Activated CD4-positive, alpha-beta T cell treated with anti-CD3 and anti-CD28 coated beads, Interleukin-2, amount 50 U/mL, for 48 hours (primary cell): ENCODE measurements at places on chromosomes 2 and 18.
A peak's percentile ranks its signal among the peaks of the same experiment; 100 is the strongest.

DNA sequence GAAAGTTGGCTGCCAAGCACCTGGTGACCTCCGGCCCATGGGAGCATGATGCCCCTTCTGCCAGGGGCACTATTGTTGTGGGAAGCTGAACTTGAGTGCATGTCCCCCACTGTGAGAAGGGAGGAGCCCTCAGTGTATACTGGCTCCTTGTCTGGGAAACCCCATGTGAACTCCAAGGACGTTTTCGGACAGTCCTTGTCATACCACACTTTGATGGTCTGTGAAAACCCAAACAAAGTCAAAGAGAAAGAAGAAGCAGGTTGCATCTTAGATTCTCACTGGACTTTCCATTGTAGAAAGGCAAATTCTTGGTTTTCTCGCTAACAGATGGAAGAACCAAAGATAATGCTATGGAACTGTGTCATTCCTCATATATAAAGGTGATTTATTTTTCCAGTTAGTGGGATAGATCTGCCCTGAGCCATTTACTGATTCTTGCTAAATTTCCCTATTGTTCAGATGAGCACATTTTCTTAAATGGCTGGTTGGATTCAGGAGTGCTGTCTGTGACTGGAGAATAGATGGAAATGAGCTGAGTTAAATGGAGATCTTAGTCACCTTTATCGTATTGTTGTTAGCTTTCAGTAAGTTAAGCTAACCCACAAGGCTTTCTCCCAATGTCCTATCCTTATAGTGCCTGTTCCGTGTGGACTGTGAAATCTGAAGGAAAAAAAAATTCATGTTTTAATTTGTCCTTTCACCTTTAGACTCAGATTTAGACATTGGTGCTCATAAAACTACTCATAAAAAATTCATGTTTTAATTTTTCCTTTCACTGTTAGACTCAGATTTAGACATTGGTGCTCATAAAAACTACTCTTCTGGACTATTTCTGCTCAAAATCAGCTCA lies 166.6 kb downstream of the ACTR3 start:
- DNase-seq, result no peak

GRCh38 chr18:27785815-27786471 lies 391.0 kb downstream of the CDH2 start:
- no peak for DNase-seq

- DNase-seq, result no peak
Measured at GRCh38 chr18:79645291-79645983, 34.2 kb upstream of the CTDP1 start.

- no peak for DNase-seq
Measured at GRCh38 chr2:227813229-227813561, 447 bp upstream of the CCL20 start.

GRCh38 chr18:57436191-57436964 lies 1.2 kb downstream of the ONECUT2 start:
- no peak for DNase-seq

DNA sequence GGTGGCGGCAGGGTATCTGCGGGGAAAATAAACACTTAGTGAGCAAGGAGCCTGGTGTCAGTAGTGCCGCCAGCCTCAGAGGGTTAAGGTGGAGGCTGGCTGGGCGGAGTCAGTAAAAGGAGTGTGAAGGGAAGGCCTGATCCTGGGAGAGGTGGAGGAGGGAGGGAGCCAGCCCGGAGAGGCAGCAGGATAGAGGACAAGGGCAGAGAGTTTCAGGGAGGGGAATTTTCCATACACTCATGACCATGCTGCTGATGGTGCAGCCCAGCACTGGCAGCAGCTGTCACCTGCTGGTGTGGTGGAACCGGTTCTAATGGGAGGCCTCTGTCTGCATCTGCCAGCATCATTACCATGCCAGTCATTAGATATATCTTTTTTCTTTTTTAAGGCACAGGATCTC lies 2.0 kb upstream of the TEX44 start:
- no peak for DNase-seq

DNA sequence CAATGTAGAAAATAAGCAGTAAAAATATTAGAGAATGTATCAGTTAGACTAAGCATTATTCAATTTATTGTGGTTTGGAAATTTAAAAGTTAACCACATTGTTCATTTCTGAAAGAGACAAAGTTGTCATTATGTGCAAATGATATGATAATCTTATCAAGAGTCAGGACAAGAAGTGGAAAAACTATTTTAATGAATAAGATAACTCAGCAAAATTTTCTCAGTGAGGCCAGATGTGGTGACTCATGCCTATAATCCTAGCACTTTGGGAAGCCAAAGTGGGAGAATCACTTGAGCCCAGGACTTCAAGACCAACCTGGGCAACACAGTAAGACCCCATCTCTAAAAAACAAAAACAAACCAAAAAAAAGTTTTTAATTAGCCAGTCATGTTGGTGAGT lies 39.5 kb upstream of the CERS6 start:
- DNase-seq, result no peak

- no peak for DNase-seq
Measured at GRCh38 chr18:24443870-24444269, 16.6 kb upstream of the HRH4 start.

DNA sequence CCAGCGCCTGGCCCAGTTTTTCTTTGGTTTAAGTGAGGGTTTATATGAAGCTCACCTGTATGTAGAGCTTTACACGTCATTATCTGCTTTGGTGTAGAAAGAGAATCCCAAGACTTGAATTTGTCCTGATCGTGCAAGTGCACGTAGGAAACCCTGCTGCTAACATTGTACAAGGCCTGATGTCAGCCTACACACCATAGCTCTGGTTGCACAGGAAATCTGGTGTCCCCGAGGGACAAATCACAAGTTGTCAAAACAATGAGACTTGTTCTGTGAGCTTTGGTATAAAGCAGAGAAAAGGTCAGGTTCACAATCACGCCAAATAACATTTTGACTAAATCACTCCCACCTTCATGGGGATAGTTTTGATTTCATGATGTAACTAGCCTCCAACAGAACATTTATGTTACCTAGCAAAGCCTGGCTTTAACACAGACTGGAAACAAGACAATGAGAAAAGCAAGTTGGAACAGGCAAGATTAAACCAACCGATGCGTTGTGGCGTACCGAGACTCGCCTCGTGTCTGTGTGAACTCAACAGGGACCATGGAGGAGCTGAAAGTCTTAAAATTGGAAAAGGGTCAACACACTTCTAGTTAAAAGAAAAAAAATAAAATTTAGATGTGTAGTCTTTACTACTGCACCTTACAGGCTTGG lies 41.4 kb downstream of the ZAP70 start:
- no peak for DNase-seq

DNA sequence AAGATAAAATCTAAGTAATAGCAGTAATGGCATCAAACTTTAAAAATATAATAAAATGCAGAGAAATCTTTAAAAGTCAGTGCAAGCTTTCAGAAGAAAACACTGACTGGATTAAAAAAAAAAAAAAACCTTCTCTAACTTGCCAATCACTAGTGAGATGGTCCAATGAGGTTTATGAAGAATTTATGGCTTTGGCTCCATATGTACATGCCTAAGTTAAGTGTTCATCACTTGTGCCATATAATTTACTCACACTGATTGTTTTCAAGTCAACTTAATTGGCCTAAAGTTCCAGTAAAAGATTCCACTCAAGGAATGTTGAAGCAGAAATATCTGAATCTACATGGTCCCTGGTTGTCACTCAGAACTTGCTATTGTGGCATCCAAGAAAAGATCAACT lies 40.7 kb upstream of the RAB27B start:
- no peak for DNase-seq

DNA sequence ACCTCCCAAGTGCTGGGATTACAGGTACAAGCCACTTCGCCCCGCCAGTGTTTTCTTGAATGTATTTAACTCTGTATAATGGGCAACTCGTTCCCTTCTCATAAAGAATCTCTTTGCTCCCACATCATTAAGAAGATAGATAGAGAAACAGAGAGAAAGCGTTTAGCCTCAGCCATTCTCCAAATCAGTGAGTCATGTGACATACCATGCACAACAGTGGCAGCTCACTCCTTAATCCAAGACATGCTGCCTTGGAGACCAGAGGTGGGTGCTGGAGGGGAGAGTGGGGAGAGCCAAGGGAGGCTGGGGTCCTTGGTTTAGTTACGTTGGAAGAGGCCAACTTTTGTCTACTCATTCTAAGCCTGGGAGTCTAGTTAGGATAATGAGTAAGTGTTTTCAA lies 54.7 kb downstream of the TGIF1 start:
- DNase-seq, result no peak

GRCh38 chr2:111704246-111704645 lies 179.7 kb downstream of the ANAPC1 start:
- no peak for DNase-seq

- DNase-seq, result no peak
Measured at GRCh38 chr2:173238385-173238784, 116.3 kb upstream of the CDCA7 start.

- DNase-seq, result no peak
Measured at GRCh38 chr2:167254721-167255120, 366.4 kb downstream of the XIRP2 start.

GRCh38 chr2:232929303-232930058 lies 59.4 kb downstream of the SNORC start:
- DNase-seq, result no peak

GRCh38 chr18:28007841-28008240 lies 169.1 kb downstream of the CDH2 start:
- no peak for DNase-seq

- no peak for DNase-seq
Measured at GRCh38 chr18:63264871-63265270, 54.7 kb downstream of the BCL2 start.

- DNase-seq, result peak; percentile 25
Measured at GRCh38 chr2:136212426-136213378, 94.8 kb upstream of the CXCR4 start.

DNA sequence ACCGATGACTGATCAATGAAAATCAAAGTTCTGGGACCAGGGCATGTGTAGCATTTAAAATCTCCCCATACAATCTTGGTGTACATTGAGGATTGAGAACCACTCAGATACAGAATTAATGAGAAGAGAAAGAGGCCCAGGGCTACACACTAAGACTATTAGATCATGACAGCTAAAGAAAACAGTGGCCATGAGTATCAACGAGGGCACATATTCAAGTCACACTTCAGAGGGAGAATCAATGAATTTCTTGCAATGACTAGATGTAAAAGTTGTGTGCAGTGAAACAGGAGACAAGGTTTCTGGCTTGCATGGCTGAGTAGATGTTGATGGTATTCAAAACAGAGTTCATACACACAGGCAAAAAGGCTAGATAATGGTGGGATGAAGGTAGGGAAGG lies 29.1 kb downstream of the METTL8 start:
- no peak for DNase-seq

- no peak for DNase-seq
Measured at GRCh38 chr2:15583826-15584225, 7.8 kb upstream of the DDX1 start.

DNA sequence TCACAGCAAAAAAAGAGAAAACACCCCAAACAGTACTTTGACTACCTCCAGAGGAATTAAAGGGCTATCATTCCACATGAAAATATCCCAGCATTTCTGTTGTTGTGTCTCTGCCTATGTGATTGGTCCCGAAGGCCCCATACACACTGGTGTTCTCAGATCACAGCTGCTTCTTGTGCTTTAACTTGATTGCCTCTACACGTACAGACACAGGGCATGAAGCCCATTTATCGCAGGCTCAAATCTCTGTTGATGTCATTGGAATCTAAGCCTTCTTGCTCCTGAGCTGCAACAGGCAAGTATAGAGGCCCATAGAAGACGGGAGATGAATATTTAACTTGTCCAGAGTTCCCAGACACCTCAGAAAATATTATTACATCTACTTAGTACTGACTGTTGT lies 405.2 kb downstream of the NCKAP5 start:
- DNase-seq, result no peak

DNA sequence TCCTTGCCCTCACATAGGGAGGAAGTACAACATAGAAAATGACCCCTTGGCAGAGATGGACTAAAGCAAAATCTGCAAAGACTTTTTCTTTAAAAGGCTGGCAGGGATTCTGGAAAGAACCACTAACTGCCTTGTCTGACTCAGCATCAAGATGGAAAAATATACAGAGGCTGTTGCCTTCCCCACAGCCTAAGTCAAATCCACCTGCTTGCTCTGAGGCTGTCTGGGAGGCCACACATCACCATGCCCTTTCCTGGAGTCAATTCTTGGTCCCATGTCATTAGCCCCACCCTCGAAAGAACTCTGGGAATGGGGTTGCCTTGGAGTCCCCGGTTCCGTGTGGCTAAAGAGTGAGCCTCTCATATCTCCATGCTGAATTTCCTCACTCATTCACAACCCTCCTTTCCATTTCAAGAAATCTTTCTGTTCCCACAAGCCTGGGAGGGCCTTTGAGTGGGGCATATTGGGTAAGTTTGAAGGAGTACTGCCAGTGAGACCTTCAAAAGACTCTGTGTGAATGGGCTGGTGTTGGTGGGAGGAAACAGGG lies 39.4 kb downstream of the BMP10 start:
- DNase-seq, result no peak

- no peak for DNase-seq
Measured at GRCh38 chr18:63779386-63779785, 4.2 kb downstream of the SERPINB7 start.

DNA sequence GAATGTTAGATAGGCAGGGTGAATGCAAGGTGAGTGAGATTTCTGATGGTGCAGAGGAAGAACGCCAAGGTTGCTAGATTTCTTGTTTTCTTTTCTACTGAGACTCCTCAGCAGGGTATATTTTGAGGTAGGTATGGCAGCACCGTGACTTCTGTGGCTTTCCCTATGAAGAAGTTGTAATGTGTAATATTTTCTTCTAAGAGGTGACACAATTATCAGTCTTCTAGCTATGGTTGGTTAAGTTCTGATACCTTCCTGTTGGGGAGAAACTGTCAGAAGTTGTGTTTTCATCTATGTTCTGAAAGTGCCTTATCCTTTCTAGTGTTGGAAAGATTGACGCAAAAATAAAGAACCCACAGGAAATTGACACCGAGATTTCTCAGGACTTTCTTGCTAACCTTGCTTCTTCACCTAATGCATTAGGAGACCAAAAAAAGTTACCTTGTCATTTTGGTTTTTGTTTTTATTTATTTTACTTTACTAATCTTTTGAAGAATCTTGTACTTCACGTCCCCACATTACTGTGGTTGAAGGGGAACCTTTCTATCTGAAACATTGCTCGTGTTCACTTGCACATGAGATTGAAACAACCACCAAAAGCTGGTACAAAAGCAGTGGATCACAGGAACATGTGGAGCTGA lies 11.9 kb downstream of the IL18R1 start:
- no peak for DNase-seq

- peak; percentile 81 for DNase-seq
Measured at GRCh38 chr2:197198890-197199289, 111.7 kb downstream of the ANKRD44 start.

DNA sequence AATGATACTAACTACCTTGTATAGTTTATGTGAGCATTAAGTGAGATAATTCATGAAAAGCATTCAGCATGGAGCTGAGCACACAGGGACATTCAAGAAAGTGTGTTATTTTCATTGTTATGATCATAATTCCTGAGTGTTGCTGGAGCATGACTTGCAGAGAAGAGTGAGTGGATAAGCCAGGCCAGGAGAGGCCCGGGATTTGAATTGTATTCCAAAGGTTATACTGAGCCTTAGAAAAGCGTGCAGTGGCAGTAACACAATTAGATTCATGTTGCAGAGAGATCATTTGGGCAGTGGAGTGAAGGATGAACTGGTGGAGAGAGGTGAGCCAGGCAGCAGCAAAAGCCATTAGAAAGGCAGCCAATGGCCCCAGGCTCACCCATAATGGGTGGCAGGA lies 142.9 kb upstream of the SH3BP4 start:
- no peak for DNase-seq

- no peak for DNase-seq
Measured at GRCh38 chr2:206457188-206457634, 13.9 kb downstream of the ADAM23 start.
